ENCODE measurements at places on chromosomes 11 and 22. TPM values are rescaled to one million over a fixed set of nuclear protein-coding genes. Genes with fewer than 3 reads are reported as not detected.

GRCh38 chr22:41976070-41976901, 7.0 kb downstream of the SEPTIN3 start:
- DNase-seq = no peak

- no peak for DNase-seq
Observed at GRCh38 chr11:86889001-86889341, 66.2 kb downstream of the FZD4 start.

DNA sequence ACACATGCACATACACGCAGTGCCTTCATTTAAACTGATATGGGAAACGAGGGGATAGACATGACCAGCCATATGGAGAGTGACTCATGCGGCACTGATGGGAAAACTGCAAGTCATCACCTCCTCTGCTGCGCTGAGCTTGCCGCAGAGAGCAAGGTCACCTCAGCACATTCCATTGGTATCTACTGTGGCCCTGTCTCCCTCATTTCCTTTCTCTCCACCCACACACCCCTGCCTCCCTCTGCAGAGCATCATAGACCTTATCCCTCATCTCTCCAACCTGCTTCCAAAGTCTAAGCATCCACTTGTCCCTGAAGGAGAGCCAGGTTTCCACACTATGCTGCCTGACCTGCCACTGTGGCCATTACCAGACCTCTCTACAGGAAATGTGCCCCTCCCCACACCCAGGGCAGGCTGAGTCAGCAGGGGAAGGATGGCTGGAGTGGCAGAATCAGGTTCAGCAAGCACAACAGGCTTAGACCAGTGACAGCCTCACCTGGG, 116.9 kb upstream of the SNX19 start:
- no peak for DNase-seq

DNA sequence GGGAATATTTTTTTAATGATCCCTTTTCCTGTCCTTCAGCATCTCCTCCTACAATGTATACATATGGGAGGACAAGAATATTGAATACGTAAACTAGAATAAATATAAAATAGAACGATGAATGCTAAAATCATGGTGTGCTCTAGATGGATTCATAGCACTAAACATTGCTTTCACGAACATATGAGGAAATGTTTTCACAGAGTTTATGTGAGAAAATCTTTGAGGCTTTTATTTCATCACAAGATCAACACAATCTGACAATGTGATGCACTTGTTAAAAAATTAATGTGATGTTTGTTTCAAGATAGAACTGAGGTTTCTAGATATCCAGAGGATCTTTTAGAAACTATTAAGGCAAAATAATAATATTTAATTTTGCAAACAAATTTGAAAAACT, 3.0 kb downstream of the CARD16 start:
- DNase-seq = no peak

DNA sequence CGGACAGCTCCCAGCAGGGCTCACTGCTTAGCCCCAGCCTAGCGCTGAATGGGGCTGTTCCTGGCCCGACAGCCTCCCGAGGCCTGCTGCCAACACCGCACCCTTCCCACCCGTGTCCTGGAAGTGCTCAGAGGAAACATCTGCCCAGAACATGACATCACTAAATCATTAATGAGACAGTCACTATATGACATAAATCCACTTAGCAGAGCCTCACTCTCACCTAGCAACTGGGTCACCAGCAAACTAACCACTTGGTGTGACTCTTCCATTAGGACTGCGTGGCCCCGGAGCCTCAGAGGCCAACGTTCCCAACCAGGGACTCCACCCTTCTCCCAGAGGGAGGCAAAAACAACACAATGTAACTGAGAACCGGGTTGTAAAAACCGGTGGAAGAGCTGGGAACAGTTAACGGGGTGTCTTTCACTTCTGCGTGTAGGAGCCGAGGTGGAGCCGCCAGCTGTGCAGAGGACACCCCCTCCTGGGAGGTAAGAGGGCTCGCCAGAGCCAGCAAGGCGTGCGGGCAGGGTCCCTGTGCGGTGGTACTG, 21.4 kb upstream of the PACSIN2 start:
- peak; percentile 54 for DNase-seq

GRCh38 chr22:46108564-46109473, 41.5 kb upstream of the PPARA start:
- no peak for DNase-seq

CENPM gene
- 2.3 TPM for total RNA-seq

HEPN1 gene
- total RNA-seq = not detected

GGTLC3 gene
- total RNA-seq = 8.0 TPM
